Stimulated activated CD4-positive, alpha-beta T cell treated with anti-CD3 and anti-CD28 coated beads, Interleukin-1b, Interleukin-23, amount 100 ng/mL, for 1 hour (primary cell): ENCODE measurements at places on chromosomes 4 and X.

GRCh38 chr4:68433582-68433981, 13.7 kb upstream of the TMPRSS11E start:
- DNase-seq = no peak

- DNase-seq = no peak
Measured at GRCh38 chr4:168119890-168120289, 27.6 kb downstream of the ANXA10 start.

- DNase-seq = no peak
Measured at GRCh38 chr4:176896211-176896610, 103.5 kb upstream of the VEGFC start.

- no peak for DNase-seq
Measured at GRCh38 chr4:92344216-92344615, 40.5 kb downstream of the GRID2 start.

DNA sequence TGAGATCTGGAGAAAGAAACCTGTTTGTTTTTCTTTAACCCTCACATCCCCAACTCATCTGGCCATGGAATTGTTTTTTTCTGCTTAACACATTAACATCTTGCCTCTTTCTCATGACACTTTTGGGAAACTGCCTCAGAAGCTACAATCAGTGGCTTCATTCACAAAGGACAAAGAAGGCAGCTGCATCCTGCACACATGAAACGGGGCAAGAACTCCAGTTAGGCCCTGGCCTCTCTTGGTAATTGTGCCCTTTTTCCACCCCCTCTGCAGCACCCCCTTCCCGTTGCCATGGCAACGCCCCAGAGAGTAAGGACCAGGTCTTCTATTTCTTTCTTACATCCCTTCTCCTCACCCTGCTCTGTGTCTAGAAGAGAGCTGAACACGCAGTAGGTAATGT, 103.4 kb downstream of the PDGFRA start:
- no peak for DNase-seq

GRCh38 chr4:33262824-33263223, 2542.7 kb downstream of the PCDH7 start:
- DNase-seq = no peak

DNA sequence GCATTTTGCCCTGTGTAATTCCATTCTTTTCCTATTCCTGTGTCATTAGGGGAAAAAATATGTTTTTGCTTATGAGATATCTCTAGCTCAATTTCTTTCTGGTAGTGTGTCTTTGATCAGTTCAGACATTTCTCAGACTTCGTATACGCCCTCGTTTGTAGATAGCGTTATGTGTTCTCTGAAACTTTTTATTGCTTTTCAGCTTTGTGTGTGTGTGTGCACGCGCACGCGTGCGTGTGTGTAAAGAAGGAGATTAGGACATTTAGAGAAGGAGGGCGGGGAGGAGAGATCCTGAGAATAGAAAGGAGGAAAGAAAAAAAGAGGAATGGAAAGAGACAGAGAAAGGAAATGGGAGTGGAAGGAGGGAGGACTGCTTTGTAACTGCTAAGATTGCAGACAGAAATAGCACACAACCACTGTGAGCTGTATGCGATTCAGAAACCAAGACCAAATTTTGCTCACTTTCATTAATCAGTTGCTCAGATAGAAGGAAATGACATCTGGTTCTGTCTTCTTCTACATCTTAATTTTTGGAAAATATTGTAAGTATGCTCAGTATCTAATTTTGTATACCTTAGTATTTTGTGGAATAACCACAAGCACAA, at the start of gene RXFP1:
Gene RXFP1, plus strand, starts transcription at position 399 of the 605 bp plus-strand sequence. Its CDS starts 95 bp downstream, at position 494.
- no peak for DNase-seq

DNA sequence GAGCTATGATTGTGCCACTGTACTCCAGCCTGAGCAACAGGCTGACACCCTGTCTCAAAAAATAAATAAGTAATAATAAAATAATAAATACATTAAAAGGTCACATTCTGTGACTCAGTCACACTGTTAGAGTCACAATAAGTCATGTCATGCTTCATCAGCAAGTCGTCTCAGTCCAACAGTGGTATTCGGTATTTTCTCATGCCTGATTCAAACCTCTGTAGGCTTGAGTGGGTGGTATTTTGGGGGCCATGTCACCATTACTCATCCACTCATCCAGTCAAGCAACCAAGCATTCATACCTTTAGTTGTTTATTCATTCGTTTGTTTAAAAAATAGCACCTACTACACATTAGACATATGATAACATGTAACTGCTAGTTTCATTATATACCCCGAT, 46.9 kb downstream of the SUPT20HL2 start:
- DNase-seq = no peak

DNA sequence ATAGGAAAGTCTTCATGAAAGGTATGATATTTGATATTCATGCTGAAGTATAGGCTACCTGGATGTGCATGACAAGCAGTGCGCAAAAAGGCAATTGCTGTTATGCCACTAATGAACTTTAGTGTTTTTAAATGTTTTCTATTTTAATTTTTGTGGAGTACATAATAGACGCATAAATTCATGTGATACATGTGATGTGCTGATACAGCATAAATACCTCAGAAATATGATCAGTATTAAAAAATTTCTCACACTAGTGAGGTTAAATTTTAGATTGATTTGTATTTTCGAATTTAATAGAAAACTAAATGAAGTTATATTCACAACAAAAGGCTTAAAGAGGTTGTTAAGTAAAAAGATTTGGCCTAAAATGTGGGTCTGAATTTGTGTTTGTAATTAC, 2.2 kb downstream of the UGT2A1 start:
- no peak for DNase-seq
